ENCODE measurements at places on chromosomes 11 and 22.

DNA sequence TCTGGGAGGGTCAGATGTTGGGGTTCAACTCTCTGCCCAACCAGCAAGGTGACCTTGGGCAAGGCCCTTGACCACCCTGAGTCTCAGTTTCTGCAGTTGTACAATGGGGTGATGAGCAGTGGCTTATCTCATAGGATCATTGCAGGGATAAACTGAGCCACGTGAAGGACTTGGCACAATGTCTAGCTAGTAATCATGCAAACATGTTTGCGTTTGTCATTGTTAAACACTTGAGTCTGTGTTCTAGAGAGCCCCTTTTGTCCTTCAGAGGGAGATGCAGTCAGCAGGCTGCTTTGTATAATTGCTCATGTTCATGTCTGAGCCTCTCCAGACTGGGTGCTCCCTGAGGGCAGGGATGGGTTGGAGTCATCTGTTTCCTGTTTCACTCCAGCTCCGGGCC is 15.8 kb downstream of the CD82 start:
- no peak for DNase-seq

DNA sequence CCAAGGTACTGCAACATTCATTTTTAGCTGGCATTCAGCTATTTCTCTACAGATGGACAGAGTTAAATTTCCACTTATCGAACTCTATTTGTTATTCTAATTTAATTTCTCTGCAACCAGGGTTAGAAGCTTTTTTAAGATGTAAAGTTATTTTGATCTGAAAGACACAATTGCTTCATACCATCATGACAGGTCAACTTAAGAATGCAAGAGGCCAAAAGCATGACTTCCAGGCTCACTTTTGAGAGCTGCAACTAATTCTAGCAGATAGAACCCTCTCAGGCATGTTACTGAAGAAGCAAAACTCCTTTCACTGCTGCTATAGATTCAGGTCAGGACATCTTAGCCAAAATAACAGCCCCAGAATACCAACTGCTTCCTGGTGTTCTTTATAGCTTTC is 86.5 kb upstream of the GALNT18 start:
- no peak for DNase-seq

DNA sequence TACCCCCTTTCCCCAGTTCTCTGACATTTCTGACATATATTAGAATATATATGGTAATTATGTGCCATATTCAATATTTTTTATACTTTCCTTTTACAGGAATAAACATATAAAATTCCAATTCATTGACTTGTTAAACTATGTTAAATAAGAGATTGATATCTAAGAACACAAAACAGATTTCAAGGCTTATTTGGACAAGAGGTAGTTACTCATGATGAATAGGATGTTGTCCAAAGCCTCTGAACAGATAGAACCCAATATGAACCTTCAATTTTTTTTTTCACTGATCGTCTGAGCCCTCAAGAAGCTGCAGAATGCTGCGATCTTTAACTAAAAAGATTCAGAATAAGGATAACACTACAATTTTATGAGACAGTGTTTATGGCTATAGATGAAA is 340.3 kb downstream of the LUZP2 start:
- DNase-seq, result no peak

DNA sequence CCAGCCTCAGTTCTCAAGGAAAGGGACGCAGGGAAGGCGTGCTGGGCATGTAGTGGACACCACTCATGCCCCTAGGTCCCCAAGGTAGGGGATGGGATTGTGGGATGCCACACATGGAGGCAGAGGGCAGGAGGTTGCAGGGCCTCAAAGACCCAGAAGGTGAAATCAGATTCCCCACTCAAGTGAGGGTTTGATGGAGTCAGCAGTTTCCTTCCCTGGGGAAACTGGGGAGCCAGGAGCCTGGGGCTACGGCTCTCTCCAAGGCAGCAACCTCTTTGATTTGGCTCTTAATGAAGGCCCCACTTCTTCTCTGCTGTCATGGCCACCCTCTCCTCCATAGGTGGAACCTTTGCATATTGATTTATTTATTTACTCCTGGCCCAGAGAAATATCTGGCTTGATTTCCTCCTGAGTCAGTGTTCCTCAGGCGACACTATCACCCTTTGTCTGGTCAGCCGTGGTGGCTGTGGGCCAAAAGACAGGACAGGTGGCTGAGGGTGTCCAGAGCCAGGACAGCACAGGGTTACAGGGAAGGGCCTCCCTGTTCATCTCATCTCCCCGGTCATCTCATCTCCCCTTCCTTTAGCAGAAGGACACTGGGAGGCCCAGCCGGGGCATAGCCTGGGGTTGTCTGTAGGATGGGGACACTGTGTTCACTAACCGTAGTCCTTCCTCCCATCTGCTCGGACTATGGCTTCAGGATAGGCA is 9.6 kb downstream of the GNAZ start:
- no peak for DNase-seq

DNA sequence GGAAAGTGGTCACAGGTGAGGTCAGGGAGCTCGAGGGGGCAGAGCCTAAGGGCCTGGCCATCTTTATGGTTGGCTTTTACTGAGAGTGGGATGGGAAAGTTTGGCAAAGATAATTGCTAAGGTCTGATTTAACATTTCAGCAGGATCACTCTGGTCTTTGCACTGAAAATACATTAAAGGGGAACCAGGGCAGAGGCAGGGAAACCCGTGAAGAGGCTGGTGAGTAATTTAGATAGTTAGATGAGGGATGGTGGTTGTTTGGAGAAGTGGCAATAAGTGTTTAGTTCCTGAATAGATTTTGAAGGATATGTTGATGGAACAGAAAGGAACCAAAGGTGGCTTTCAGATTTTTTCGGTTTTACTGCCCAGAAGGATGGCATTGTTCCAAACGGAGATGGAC is 50.8 kb downstream of the SCN3B start:
- no peak for DNase-seq
